ENCODE measurements at places on chromosomes 2 and 18.

- no peak for DNase-seq
These were observed 39.2 kb upstream of the RASGRP3 start for GRCh38 chr2:33437297-33437696.

DNA sequence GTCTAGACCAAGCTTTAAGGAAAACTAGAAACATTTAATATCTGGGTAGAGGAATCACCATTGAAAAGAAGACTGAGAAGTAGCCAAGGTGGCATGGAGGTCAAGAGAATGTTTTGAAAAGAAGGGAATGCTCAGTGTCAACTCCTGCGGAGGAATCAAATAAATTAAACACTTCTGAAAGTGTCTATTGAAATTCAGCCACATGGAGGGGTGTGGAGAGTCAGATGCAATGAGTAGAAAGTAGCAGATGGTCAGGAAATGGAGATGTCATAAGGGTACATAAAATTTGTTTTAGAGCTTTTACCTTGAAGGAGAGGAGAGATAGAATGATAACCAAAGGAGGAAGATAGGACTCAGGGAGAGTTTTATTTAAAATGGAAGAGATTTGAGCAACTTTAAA lies 35.1 kb downstream of the NLRC4 start:
- no peak for DNase-seq

DNA sequence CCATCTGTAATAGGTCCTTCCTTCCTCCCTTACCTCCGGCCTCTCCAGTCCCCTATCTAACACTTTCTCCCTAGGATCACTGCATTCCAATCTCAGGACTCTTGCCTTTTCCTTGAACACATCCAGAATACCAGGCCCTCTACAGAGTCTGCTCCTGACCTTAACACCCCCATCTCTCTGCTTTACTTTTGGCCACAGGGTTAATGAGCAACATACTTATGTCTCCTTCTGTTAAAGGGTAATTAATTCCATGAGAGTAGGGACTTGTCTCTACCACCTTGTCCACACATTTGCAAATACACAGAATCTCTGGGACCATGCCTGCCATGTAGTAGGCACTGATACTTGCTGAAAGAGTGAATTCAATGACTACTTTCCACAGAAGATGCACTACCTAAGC lies 94.9 kb downstream of the COBLL1 start:
- DNase-seq: no peak

GRCh38 chr2:190961918-190962487 lies 52.0 kb downstream of the STAT1 start:
- no peak for DNase-seq

DNA sequence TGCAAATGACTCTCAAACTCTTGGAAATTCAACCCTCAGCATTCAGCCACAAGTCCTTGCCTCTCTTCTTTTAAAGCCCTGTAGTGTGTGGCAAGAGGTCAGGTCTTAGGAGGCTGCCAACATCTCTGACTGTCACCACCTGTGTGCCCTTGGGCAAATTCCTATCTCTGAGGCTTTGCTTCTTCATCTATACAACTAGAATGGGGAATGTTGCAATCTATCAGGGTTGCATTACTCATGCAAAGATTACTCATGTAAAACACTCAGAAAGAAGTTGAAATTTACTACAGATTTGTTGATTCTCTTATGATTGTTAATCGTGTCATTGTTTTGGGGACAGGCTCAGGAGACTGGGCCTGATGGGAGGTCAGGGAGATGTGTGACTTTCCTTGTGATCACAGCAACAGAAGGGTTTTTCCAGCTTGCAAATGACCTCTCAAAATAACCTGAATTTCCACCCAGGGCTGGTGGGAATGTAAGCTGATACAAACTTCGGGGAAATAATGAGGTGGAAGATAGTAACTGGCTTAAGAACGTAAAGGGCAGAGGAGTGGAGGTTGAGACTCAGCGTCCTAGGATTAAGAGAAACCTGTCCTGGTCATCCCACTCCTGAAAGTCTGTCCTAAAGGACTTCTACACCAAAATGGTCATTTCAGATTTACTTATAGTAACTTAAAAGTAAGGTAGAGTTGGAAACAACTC lies 32.1 kb upstream of the SIGLEC15 start:
- no peak for DNase-seq

DNA sequence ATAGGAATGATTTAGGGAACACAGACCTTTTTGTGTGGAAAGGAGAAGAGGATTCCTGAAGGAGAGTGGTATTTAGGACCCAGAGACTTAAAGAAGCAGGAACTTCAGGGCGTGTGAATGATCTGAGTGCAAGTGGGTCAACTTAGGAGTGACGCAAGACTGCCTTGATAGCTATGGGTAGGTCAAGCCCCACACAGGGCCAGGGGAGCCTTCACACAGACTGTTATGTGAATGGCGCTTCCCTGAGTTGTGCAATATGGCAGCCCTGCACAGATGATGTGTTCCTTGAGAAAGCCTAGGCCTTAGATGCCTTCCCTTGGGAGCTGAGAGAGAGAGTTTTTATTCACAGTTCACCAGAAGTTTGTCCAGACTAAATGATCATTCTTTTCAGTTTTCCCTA lies 47.1 kb upstream of the IGFBP5 start:
- DNase-seq: no peak

DNA sequence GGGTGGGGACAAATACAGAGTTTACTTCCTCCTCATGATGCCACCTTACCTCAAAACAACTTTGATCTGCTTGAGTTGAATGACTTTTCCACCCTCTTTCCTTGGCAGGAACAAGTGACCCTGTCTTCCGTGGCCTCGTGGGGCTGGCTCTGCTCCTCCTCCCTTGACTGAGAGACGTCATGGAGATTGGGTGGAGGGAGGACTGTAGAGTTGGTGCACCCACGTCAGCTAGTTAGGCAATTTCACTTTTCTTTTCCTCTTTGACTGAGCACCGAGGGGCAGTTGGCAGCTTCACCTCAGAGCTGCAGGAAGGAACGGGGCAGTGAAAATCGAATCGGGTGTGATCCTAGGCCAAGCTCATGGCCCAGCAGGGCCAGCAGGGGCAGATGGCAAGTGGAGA lies at the start of gene SP140:
SP140 (plus strand) TSS at position 251 of the 400 bp plus-strand sequence; CDS start at position 360, 109 bp downstream.
- DNase-seq: peak; percentile 55

DNA sequence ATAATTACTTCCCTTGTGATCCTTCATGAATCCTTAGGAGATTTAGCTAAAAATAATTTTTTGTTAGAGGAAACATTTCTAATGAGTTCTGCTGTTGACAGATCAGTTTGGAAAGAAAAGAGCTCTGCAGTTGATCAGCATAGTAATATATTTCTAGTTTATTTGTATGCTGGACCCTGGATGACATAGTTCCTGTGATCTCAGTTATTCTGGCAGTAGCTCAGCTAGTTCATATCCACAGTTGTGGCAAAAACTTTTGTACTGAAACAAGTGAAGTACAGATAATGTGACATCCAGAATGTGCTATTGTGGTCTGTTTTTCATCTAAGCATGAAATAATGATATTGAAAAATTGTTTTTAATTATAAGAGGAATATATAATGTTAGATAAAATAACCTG lies 33.7 kb downstream of the ABI2 start:
- DNase-seq: no peak

DNA sequence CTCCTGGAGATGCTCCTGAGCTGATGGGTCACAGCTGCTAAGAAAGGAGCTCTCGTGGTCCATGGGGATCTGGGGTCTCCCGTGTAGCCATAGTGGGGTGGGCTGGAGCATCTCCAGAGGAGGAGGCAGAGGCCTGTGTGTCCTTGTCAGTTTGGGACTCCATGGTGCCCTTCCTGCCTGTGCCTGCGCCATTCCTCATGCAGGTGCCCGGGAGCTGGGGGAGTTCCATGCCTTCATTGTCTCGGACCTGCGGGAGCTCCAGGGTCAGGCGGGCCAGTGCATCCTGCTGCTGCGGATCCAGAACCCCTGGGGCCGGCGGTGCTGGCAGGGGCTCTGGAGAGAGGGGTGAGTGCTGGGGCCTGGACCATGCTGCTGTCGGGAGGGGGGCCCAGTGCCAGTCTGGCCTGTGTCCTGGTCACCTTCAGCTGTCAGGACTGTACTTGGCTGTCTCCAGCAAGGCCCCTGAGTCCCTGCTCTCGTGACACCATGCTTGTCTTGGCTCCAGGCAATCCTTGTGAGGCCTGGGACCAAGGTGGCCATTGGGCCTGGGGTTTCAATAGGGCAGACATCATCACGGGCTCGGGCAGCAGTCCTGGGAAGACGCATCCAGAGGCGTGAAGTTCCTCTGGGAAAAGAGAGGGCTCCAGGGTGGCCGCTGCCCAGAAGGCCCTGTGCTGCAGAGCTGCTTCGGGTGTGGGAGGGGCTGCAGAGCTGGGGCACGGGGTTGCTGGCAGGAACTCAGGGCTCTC lies 7.3 kb downstream of the CAPN10 start:
- no peak for DNase-seq

DNA sequence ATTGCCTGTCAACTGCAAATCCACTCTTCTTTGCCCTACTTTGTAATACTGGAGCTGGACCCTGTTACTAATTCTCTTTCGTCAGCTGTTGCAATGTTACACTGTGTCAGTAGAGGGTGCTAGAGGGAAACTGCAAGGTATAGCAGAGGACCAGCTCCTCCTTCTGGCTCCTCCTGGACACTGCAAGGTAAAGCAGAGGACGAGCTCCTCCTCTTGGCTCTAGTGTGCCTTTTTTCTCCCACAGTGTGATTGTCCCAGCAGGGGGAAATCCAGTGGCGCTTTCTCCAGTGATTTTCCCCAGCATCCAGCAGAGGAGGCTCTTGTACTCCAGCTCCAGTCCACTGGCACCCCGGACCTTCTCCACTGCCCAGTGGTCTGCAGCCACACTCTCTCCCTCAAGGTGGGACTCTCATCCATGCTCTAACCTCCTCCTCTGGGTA lies 95.6 kb downstream of the CAPN13 start:
- peak; percentile 60 for DNase-seq

DNA sequence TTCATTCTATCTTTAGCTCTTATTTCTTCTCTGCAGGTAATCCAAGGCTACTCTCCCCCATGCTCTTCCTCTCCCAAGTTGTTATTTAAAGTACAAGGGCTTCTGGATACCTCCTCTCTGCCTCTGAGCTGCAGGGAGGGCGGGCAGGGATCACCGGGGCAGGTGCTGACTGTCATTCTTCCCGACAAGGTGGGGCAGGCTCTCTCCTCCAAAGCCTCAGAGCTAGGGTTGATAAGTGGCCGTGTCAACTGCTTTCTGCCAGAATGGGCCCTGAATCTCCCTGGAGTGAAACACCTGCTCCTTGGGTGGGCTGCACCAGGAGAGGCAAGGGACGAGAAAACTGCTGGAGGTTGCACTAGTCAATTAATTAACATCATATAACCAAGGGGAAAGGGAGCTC lies 250.3 kb downstream of the SLC4A3 start:
- no peak for DNase-seq

- no peak for DNase-seq
These were observed 294.5 kb upstream of the NT5C1B start for GRCh38 chr2:18883616-18884456.

DNA sequence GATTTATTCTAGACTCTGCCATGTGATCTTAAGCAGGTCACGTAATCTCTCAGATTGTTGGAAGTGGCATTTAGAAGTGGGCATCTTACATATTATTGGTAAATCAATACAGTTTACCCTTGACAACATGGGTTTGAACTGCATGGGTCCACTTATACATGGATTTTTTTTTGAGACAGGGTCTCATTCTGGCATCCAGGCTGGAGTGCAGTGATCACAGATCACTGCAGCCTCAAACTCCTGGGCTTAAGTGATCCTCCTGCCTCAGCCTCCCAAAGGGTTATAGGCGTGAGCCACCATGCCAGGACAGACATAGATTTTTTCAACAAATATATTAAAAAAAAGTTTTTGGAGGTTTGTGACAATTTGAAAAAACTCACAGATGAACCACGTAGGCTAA lies 144.7 kb downstream of the OTX1 start:
- no peak for DNase-seq

DNA sequence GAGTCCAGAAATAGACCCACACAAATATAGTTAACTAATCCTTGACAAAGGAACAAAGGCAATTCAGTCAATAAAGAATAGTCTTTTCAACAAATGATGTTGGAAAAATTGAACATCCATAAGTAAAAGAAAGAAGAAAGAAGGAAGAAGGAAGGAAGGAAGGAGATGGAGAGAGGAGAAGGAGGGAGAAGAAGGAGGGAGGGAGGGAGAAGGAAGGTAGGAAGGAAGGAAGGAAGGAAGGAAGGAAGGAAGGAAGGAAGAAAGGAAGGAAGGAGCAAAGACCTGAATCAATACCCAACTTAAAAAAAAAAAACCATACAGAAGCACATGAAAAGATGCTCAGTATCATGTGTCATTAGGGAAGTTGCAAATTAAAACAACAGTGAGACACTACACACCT lies 148.3 kb downstream of the ATL2 start:
- no peak for DNase-seq

GRCh38 chr18:6482198-6482977 lies 67.7 kb upstream of the L3MBTL4 start:
- DNase-seq: no peak

DNA sequence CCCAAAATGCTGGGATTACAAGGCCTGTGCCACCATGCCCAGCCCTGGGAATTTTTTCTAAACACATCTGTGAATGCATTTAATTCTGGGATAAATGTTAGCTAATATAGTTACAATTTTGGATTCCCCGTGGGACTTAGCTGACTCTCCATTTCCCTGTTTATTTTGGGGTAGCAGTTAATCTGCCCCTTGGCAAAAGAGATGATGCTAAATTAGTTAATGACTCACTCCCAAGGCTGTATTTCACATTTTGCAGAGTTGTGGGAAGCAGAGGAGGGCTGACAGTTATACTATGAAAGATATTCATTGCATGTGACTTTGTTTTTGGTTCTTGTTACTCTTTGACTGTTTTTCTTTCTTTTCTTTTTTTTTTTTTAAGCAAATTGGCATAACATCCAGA lies 3.2 kb downstream of the MTHFD2 start:
- DNase-seq: no peak

GRCh38 chr2:233764761-233765160 lies 4.7 kb downstream of the UGT1A1 start:
- DNase-seq: no peak

- no peak for DNase-seq
These were observed 82.5 kb downstream of the EDAR start for GRCh38 chr2:108906403-108907077.

DNA sequence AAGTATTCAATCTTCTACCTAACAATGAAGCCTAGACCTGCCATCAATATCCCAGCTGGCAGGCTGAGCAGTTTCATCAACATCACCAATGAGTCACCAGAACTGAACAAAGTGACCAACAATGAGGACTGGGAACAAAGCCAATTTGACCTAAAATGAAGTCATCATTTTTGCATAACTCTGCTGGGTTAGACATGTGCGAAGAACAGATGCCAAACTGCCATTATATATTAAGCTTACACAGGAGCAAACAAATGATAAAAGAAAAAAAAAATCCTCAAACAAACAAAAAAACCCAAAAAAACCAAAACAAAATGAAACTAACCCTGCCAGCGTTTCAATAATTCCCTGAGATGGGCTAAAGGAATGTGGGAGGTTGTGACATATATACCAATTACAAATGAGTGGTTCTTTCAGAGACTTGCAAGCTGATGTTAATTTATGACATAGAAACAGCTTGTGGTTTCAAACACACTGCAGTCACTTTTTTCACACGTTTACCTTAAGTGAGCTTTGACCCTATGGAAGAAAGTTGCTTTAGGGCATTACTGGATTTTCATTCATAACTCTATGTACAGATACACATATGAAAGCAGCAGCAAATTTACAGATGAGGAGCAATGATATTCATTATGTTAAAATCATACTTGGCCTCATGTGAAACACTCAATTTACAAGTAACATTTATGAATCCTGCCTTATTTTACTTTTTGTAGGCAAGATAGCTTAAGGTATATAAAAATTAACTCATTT lies 56.9 kb upstream of the CCDC141 start:
- DNase-seq: no peak

GRCh38 chr2:116879650-116880160 lies 934.8 kb upstream of the DDX18 start:
- DNase-seq: no peak

- no peak for DNase-seq
These were observed 123.5 kb upstream of the PELI1 start for GRCh38 chr2:64267699-64268098.
